ENCODE measurements at places on chromosomes 11 and 22. TPM values are rescaled to one million over a fixed set of nuclear protein-coding genes. Genes with fewer than 3 reads are reported as not detected.

GRCh38 chr11:35057926-35058668 is 80.9 kb upstream of the CD44 start:
- no peak for DNase-seq

DNA sequence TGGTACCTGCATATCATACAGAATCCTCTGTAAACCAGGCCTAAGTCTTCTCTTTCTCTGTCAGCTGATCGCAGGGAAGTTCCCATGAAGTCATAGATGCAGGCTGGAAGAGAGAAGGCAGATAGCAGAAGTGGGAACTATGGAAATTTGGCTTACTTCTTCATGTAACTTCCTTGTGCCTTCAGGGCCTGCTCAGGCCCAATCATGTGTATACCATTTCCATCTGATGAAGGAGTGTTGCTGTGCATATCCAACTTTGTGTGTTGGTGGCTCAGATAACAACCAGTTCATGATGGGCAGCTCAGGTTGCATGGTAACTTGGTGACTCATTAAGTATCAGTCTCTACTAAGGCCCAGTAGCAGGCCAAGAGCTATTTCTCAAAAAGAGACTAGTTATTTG is 53.1 kb upstream of the CEP295 start:
- no peak for DNase-seq

DNA sequence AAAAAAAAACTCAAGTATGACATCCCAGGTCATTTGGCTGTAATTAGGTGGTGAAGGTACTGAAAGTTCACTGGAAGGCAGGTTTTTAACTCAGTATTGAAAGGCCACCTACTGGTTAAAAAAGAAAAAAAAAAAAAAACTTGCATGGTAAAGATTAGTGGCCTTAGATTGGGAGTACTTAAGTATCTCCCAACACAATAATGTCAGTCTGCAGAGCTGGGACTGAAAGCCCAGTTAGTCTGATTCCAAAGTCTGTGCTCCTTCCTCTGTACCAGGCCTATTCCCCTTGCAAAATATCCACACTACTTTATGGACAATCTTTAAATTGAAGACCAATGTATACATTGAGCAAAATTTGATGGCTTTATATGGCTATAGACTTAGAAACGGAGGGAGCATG is 85.5 kb downstream of the NOX4 start:
- no peak for DNase-seq

Gene MS4A14
- not detected for total RNA-seq

Gene GNAZ
- 12.8 TPM for total RNA-seq

DNA sequence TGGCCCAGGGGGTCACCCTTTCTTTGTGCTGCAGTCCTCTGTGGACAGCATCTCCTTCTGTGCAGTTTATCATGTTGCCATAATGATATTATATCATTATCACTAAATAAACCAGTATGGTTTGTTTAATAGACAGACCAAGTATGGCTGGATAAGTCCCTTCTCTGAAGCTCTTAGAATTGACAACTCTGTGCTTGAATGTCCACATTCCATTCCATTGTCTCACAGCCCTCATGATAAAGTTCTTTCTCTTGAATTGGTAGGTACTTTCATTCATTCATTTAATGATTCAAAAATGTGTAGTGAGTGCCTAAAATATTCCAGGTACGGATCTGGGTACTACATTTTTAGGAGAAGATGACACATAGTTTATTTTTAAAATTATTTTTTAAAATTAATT is 7.8 kb downstream of the RPS6KA4 start:
- no peak for DNase-seq

- DNase-seq, result no peak
Observed at GRCh38 chr11:63543711-63544110, 7.1 kb downstream of the PLAAT4 start.

- no peak for DNase-seq
Observed at GRCh38 chr22:24483976-24484545, 11.1 kb upstream of the UPB1 start.

DNA sequence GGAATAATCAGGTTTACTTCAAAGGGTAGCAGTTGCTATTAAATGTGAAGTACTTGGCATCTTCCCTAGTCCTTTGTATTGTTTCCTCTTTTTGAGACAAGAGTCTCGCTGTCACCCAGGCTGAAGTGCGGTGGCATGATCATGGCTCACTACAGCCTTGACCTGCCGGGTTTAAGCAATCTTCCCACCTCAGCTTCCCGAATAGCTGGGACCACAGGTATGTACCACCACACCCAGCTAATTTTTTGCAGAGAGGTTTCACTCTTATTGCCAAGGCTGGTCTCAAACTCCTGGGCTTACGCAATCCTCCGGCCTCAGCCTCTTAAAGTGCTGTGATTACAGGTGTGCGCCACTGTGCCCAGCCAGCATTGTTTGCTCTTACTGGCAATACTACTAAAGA is 36.2 kb upstream of the RAPSN start:
- DNase-seq, result no peak

DNA sequence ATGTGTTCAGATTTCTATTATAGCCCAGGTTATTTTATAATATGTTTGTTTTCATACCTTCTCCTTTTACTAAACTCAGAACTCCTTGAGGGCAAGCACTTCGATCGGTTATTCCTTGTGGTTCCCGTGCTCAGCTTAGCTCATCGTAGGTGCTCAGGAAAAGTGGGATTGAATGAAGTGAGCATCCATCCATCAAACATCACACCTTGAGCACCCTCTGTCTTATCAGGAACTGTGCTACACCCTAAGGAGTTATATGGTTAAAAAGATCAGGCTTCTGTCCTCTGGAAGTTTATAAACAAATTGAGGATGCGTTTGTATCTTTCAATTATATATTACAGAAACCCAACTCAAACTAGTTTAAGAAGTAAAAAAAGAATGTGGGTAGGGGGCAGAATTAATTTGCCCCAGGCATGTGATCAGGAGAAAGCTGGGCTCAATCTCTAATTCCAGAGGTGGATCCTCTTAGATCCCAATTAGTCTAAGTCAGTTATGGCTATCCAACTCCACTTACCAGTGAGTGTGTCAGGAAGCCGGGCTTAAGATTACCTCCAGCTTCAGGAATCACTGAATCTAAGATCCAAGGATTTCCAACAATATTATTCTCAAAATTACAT is 59.9 kb upstream of the RRAS2 start:
- DNase-seq, result no peak

GRCh38 chr11:130162733-130163132 is 3.2 kb downstream of the ST14 start:
- peak; percentile 51 for DNase-seq

- DNase-seq, result no peak
Observed at GRCh38 chr11:33658195-33658900, 42.3 kb downstream of the C11orf91 start.

DNA sequence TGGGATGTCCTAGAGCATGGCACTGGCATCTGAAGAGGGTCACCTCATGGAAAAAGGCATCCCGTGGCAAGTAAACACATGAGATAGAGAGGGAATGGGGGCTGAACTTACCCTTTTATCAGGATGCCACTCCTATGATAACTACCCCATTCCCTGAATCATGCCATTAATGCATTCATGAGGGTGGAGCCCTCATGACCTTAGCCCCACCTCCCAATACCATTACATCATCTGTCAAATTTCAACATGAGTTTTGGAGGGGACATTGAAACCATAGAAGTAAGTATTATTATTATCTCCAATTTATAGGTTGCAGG is 65.2 kb downstream of the MTNR1B start:
- DNase-seq, result no peak

- DNase-seq, result no peak
Observed at GRCh38 chr22:37267661-37268413, 14.5 kb upstream of the CYTH4 start.

- no peak for DNase-seq
Observed at GRCh38 chr22:17105143-17106129, 15.7 kb downstream of the TMEM121B start.

Gene SPDYC
- not detected for total RNA-seq

- peak; percentile 61 for DNase-seq
Observed at GRCh38 chr11:114678125-114679036, at the start of gene NXPE2. Gene NXPE2, plus strand, starts transcription at chr11:114678527. Its CDS starts 49 bp downstream, at chr11:114678576.

GRCh38 chr11:71940561-71941219 is 11.8 kb downstream of the RNF121 start:
- DNase-seq, result no peak

DNA sequence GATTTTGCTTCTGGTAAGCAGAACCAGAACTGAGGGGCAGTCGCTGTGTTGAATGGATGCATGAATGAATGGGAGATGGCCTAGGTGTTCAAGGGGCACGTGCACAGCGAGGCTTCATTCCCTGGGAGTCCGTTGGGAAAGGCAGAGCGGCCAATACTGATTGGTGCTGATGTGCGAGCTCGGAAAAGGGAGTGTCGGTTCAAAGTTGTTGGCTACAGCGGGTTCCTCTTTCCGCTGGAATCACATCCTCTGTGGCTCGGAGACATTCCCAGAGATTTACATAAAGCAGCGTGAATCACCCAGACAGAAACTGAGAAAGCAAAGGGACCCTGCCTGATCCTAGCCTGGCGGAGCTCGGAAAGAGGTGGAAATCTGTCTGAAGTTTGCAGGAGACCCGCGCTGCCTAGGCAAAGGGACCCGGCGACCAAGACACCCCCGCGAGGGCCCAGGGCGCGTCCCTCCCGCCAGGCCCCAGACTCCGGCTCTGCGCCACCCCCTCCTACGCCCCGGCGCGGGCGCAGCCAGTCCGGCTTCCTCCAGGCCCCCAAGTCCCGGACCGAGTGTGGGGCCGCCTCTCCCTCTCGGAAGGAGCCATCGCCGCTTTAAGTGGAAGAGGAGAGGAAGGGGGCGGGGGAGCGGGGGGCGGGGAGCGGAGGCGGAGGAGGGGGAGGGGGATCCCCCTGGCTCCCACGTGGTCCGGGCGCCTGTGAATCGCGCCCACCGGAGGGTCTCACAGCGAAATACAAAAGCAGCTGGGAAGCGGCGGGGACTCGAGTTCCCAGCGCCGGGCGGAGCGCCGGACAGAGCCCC is at the start of gene FJX1:
TSS of gene FJX1 (plus strand) at position 774 of the 810 bp plus-strand sequence. CDS start 177 bp downstream, outside the sequence.
- DNase-seq, result peak; percentile 86

DNA sequence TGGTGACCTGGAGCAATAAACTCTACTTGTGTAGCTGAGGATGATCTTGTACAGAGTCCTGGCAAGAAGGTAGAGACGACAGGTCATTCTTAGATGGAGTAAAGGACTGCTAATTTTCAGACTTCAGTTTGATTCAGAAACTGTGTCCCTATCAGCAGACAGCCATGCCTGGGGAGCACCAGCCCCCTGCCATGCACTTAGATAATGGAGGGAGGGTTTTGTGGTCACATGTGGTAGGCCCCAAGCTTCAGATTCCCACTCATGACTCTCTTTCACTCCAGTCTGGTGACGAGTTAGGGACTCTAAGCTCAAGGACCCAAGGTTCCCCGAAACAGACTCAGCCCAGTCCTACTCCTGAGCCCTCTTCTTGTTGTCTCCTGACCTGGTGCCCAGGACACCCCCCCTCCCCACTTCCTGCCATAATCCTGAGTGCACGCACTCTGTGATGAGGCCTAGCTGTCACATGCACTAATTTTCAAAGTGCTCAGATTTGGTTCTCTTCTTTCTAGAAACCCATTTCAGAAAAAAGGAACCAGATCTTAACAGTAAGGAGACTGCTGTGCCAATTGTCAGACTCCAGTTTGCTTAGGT is 10.2 kb upstream of the AMPD3 start:
- no peak for DNase-seq

Gene NTM
- total RNA-seq, result 2.0 TPM

Gene C11orf91
- not detected for total RNA-seq

GRCh38 chr11:86978756-86979608 is 23.8 kb upstream of the FZD4 start:
- no peak for DNase-seq

GRCh38 chr22:30555282-30556210 is 9.0 kb upstream of the SEC14L6 start:
- DNase-seq, result no peak

Gene CHRDL2
- total RNA-seq, result not detected

Gene SCGB1D2
- total RNA-seq, result not detected

Gene NRGN
- not detected for total RNA-seq

Gene KREMEN1
- 2.4 TPM for total RNA-seq

GRCh38 chr22:46484861-46485595 is 52.4 kb downstream of the CELSR1 start:
- no peak for DNase-seq

Gene IRAG1
- total RNA-seq, result not detected

Gene LARGE2
- total RNA-seq, result not detected

Gene OR1S2
- not detected for total RNA-seq

DNA sequence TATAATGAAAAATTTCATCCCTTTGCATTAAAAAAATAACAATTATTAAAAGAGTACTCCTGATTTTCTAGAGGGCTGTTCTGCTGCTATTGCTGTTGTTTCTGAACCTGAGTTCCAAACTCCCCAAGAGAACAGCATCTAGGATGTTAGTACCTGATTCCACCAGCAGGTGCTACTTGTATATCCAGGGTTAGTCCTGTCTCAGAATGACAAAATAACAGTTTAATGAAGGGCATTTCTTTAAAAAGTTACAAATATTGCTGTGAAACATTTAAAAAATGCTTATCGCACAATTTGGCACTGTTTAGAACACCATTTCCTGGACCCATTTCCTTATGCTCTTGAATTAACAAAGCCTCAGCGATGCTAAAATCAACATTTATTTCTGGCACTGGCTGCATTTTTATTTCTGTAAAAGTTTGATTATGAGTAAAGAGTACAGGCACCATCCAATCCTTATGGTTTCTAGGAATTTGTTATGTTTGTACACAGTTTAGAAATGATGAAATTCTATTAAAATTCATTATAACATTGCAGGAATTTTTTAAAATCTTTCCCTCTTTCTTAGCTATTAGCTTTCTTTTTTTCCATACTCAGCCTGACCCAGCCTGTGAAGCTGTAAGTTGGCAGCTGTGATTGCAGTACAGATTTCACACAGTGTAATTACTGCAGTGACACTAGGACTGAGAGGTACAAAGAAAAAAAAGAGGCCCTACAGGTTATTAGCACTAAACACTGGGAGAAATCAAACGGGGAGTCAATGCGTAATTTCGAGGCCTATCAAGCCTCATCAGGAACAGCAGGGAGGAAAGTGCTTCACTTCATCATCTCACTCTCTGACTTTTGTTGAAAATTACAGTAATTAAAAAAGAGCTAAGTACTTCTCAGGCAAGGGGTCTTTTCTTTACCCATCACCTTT is 208.8 kb downstream of the DCDC1 start:
- no peak for DNase-seq

- DNase-seq, result peak; percentile 87
Observed at GRCh38 chr11:108967571-108967970, 302.7 kb downstream of the DDX10 start.

GRCh38 chr22:39176714-39177455 is 24.4 kb upstream of the CBX7 start:
- no peak for DNase-seq

Gene C11orf21
- 8.4 TPM for total RNA-seq

Gene NLRP14
- total RNA-seq, result 0.12 TPM

Gene IFITM2
- 50.4 TPM for total RNA-seq

Gene RANGAP1
- 226 TPM for total RNA-seq

DNA sequence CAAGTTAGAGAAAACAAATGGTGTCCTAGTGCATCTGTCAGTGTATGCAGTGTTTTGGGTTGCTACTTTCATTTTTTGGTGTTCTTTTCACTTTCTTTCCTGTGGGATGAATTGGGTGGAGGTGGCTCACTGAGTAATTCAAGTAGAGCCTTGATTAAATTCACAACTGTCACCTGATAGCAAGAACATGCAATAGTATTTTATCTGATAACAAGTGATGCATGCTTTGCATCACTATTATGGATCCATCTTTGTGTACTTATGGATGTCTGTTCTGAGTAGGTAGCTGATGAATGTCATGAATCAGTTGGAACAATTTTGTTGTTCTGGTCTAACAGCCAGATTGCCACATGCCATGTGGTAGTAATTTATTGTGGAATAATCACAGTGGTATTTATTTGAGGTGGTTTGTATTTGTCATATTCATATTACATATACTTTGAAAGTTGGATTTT is 87.5 kb downstream of the DDX10 start:
- DNase-seq, result no peak

Measured in MG63 (cell line).